Right lung (tissue), 10 donors: ENCODE measurements at places on chromosomes 12 and 14. TPM values are rescaled to one million over a fixed set of nuclear protein-coding genes. Genes with fewer than 3 reads are reported as not detected.
A peak's percentile ranks its signal among the peaks of the same experiment; 100 is the strongest.

- no peak for DNase-seq
These were observed 25.1 kb downstream of the SLC4A8 start for GRCh38 chr12:51449580-51450246.

DNA sequence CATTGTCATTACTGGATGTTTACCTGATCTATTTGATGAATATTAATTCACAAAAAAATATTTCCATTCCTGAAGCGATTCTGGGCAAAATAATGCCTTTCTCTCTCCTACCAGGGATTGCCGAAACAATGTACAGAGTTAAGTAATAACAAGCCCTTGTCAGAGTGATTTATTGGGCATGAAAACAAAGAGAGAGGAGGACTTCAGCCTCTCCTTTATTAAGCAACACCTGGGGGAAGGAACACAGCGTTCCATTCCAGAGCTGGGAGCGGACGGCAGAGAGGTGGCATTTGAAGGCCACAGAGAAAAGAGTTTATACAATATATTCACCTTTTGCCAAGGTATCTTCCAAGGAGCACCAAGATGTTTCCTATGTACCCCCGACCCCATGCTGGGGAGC, 165.8 kb downstream of the KSR2 start:
- no peak for DNase-seq

- no peak for DNase-seq
These were observed 259.6 kb upstream of the ALG10B start for GRCh38 chr12:38056701-38057689.

Gene KCNJ8
- polyA plus RNA-seq: 23.1 TPM

DNA sequence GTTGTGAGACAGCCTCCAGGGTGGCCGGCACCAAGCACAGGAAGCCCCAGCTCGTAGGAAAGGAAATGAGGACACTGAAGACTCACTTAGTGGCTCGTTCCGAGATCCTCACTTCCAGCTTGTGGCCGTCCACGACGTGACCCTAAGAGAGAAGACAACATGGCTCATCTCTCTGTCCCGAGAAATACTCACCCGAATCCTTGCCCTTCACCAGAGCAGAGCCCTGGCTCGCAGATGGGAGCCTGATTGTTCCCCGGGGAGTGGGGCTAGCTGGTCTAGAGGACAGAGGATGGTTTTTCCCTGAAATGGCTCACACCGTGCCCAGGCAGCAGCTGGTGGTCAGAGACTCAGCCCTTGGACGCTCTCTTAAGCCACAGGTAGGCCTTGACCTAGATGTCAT, 47.8 kb downstream of the RBM19 start:
- no peak for DNase-seq

DNA sequence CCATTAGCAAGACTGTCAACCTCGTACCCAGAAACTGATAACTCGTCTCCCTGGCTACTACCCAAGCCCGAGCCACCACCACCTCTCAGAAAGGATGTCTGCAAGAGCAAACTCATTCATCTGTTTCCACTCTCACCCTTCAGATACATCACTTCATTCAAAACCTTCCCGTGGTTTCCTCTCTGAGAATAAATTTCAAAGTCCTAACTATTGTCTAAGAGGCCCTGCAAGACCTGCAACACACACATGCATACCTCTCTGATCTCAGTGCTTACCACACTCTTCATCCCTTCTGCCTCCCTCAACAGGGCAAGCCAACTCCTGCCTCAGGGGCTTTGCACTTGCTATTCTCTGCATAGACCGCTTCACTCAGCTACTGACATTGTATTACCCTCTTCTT, 40.6 kb downstream of the PPP1R13B start:
- DNase-seq: no peak

- no peak for DNase-seq
These were observed 7.6 kb upstream of the PRPF40B start for GRCh38 chr12:49615725-49616124.

DNA sequence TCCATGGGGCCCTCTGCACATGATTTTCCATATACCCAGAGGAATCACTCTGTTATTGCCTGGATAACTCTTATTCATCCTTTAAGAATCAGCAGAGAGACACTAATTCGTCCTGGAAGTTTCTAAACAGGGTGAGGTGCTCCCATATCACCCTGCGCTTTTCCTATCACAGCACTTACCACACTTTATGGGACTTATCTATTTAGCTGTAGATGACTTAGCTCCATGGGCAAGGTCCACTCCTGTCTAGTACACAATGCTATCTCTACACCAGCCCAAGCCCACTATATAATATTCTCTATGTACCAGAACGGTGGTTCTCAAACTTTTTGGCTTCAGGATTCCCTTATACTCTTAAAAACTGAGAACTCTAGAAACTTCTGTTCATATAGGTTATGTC, 111.7 kb downstream of the EFCAB11 start:
- DNase-seq: no peak

- DNase-seq: peak; percentile 68
These were observed 53.1 kb downstream of the SIX6 start for GRCh38 chr14:60561845-60562746.

Gene PDE3A
- polyA plus RNA-seq: 4.5 TPM

DNA sequence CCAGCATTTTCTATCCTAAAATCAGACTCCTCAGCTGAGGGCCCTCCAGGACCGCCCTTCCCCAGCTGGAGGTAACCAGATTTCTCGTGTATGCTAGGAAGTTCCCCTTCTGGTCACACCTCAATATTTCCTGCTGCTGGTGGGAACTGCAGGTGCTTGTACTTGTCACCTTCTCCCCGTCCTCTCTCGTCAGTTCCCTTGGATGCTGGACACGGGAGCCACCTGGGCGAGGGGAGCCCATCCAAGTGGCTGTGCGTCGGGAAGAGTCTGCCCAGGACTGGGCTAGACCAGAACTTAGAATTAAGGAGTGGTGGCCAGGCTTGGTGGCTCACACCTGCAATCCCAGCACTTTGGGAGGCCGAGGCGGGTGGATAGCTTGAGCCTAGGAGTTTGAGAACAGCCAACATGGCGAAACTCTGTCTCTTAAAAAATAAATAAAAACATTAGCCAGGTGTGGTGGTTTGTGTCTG, 23.2 kb upstream of the KIF26A start:
- DNase-seq: no peak

Gene B4GALNT3
- 7.6 TPM for polyA plus RNA-seq
